ENCODE measurements at places on chromosomes 12 and 14.

DNA sequence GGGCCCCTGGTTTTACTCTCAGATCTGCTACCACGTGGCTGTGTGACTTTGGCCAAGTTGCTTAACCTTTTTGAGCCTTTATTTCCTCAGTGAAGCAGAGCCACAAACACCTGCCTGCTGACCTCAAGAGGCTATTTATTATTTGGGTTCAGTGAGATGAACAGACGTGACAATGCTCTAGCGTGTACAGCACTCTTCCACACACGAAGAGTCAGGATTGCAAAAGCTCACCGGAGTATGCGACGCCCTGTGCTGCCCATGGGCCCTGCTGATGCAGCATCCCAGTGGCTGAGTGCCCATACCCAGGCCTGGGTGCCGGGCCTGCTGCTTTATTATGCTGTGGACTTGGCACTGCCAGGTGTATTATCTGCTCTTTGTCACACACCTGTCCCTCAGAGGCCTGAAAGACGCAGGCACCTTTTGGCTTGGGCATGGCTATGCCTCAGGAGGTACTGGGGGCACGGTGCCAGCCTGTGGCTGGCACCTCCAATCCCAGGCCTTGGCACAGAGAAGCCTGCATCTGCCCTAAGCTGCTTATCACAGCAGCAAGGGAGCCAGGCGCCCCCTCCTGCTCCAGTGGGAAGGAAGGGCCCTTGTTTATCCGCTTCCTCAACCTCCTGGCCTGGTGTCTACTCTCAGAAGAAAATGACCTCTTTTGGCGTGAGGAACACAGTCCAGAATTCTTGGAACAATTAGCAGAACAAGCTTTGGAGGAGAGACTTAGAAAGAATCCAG, 22.3 kb upstream of the TC2N start:
- DNase-seq: peak; percentile 71

- no peak for DNase-seq
Observed at GRCh38 chr12:89023936-89024335, 328.4 kb downstream of the DUSP6 start.

- DNase-seq: peak; percentile 95
Observed at GRCh38 chr14:59215322-59215721, 26.9 kb downstream of the DAAM1 start.

- no peak for DNase-seq
Observed at GRCh38 chr14:22978981-22979671, 3.2 kb downstream of the AJUBA start.

- DNase-seq: no peak
Observed at GRCh38 chr14:98994561-98994960, 277.4 kb downstream of the BCL11B start.

DNA sequence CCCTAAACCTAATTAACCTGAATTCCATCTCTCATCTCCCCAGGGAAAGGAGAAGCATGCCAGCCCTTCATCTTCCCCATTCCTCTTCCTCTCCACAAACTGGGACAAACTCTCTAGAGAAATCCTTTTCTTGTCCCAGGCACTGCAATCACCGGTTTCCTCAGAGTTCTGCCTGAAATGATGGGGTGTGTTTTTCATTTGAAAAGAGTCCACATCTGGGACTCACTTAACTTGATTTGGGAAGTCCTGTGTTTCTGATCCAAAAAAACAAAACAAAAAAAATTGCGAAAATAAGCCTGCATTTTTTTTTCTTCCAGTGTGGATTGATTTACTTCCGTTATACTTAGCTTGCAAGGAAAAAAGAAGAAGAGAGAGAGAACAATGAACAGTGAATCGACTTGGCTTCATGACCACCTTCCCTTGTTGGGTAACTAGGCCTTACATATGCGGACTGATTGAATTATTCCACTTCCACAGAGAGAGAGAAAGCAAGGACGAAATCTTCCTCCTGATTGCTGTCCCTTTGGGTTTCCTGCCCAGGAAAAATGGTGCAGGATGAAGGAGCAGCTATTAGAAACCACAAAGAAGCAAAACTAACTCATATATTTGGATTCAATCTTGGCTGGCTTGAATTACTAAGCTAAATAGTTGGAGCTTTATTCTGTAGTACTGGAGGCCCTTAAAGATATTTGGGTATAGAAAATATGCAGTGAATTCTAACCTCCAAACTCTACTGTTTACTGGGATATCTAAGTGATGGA, 506.2 kb upstream of the TBX3 start:
- no peak for DNase-seq

- DNase-seq: no peak
Observed at GRCh38 chr12:120230326-120230973, 29.5 kb upstream of the RPLP0 start.

- DNase-seq: peak; percentile 30
Observed at GRCh38 chr14:75711796-75712211, 50.8 kb downstream of the TTLL5 start.

GRCh38 chr12:13680916-13681315, 300.5 kb downstream of the GRIN2B start:
- DNase-seq: no peak

- DNase-seq: no peak
Observed at GRCh38 chr12:81077329-81077685, 572 bp upstream of the ACSS3 start.

DNA sequence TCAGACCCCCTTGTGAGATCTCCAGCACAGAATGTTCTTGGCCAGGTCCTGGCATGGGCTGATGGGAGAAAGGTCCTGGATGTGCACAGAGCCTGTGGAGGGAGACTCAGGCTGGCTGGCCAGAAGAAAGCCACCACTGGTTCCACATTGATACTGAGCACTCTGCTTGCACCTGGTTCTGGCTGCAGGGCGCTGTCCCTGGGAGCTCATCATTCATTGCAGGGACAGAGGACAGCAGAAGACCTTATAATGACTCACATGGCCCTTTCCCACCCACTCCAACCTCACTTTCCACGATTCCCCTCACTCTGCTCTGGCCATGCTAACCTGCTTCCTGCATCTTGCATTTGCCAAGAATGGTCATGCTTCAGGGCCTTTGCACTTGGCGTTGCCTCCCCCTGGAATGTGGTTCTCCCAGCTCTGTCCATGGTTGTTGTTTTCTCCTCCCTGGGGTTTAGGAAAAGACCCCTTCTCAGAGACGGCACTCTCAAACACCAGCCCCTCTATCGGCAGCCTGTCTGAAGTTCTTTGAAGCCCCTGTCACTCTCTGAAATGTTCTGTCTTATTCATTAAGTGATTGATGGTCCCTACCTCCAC, 10.3 kb downstream of the KRT7 start:
- DNase-seq: no peak

GRCh38 chr14:99382781-99383471, 97.7 kb downstream of the SETD3 start:
- no peak for DNase-seq

GRCh38 chr14:104339829-104340228, 201.4 kb downstream of the KIF26A start:
- no peak for DNase-seq

- peak; percentile 2 for DNase-seq
Observed at GRCh38 chr12:46492471-46493085, 120.0 kb upstream of the SLC38A2 start.

DNA sequence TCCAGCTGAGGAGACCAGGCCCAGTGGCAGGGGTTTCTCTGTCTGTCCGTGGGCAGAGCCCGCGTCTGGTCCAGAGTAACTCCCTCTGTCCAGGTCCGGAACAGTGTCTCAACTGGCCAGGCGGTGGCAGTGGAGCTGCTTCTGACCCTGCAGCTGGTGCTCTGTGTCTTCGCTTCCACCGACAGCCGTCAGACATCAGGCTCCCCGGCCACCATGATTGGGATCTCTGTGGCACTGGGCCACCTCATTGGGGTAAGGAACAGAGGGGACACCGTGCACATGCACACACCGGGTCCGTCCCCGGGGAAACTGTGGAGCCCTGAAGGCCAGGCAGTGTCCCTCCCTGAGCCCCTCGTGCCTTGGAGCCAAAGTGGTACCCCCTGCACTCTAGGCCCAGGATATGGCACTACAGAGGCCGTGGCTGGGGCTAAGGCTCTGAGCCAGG, 1.5 kb downstream of the AQP6 start:
- DNase-seq: no peak

- DNase-seq: peak; percentile 77
Observed at GRCh38 chr12:79274501-79275064, 410.0 kb downstream of the SYT1 start.

- no peak for DNase-seq
Observed at GRCh38 chr14:20460458-20461224, 593 bp downstream of the PIP4P1 start.

DNA sequence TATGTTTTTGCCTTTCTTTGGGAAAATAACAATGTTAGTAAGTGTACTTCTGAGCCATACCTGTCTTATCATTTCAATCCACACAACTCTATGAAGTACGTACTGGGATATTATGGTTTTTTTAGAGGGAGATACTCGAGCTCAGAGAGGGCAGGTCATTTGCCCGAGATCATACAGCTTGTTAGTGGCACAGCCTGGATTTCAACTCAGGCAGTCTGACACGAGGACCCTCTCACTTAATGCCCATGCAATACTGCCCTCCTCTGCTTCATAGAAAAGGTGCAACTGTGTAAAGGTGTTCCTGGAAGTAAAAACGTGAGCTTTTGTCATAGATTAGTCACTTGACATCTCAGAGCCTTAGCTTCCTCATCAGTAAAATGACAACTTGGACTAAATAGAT, 128.0 kb downstream of the NDUFA12 start:
- DNase-seq: peak; percentile 63

GRCh38 chr12:58250077-58250476, 308.7 kb downstream of the ATP23 start:
- no peak for DNase-seq

- DNase-seq: no peak
Observed at GRCh38 chr14:104687601-104688504, 1.6 kb upstream of the INF2 start.

DNA sequence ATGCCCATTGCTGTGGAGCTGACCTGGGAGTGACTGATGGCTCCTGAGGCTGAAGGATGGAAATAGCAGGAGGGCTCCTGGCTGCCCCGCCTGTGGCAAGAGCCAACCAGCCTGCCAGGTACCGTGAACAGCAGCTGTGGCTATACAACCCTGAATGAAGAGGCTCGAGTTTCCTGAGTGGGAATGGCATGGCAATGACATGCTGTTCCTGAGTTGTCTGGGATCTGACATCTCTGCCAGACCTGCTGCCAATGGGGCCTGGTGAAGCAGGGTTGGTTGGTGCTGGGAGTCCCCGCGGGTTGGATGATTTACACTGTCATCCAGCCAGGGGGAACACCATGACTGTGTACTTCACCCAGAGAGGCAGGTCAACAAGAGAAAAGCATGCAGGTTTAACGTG, 31.8 kb upstream of the LRRC10 start:
- DNase-seq: no peak

- DNase-seq: no peak
Observed at GRCh38 chr12:32148372-32148771, 41.7 kb downstream of the BICD1 start.

DNA sequence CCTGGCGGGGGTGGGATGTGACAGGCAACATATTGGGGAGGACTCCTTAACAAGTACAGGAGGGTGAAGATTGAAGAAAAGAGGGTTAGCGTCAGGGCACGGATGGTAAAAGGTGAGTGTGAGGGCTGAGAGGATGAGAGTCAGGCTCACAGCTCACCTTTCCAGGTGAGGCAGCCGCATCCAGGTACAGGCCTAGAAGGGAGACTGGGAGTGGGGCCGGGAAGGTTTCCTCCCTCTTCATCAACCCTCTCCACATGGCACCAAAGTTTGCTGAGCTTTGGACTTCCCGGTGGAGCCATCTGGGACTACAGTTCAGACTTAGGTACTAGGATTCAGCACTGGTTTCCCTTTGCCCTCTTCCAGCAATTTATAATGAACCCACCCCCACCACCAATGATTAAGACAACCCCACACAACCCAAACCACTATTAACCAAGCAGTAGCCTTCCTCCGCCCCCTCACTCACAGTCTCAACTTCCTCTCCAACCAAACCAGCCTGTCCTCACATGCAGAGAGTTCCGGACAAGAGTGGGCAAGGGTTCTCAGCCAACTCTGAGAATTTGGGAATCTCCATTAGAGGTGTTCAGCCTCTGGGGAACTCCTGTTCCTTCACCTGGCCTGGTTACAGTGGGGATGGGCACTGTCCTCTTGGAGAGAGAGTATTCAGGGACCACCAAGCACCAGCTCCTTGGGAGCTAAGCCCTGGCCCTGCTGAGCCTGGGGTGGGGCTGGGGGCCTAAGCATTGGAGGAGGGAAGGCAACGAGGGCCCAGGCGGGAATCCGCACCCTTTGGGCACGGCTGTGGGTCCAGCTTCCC, 2.4 kb upstream of the HOXC4 start:
- DNase-seq: no peak

- no peak for DNase-seq
Observed at GRCh38 chr12:18054925-18055619, 34.9 kb downstream of the RERGL start.

DNA sequence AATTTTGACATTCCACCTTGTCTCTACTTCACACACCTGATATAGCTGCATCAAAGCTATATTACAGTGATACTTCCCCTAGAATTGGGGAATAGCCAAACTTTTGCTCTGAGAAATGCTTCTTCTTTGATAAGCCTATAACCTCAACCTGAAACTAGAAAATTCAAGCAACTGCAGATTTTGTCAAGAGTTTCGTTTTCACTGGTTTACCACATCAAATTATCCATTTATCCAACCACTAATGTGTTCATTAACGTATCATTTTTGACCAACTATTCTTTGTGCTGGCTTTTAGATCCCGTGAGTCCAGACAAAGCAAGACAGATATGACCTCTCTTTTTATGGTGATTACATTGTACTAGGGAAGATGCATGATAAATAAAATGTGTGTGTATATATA, 13.5 kb upstream of the TAS2R46 start:
- DNase-seq: no peak

GRCh38 chr12:107436376-107436775, 249.2 kb upstream of the PWP1 start:
- DNase-seq: no peak

- no peak for DNase-seq
Observed at GRCh38 chr12:107145397-107145796, 52.0 kb upstream of the CRY1 start.

- DNase-seq: no peak
Observed at GRCh38 chr14:97854918-97855317, 1057.7 kb downstream of the VRK1 start.

DNA sequence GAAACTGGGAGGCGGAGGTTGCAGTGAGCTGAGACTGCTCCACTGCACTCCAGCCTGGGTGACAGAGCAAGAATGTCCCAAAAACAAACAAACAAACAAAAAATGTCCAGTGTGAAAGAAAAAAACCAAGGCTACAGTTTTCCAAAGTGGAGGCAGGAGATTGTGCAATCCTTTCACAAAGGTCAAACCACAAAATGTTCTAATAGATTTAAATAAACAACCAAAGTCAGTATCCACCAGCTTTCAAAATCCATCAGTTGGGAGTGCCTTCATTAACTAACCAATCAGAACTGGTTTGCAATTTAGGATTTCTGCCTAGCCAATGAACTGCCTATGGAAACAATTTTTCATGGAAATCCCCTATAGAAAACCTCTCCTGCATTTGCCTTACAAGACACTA, 52.3 kb upstream of the TRIM9 start:
- DNase-seq: no peak

Data from NCI-H2029 treated with DMSO at 0.1 percent for 48 hours (cell line).